ENCODE measurements at places on chromosomes 6 and 20.

GRCh38 chr6:63249875-63250482, 38.7 kb downstream of the FKBP1C start:
- DNase-seq, result no peak

GRCh38 chr6:142485256-142485655, 183.4 kb downstream of the ADGRG6 start:
- DNase-seq, result no peak

DNA sequence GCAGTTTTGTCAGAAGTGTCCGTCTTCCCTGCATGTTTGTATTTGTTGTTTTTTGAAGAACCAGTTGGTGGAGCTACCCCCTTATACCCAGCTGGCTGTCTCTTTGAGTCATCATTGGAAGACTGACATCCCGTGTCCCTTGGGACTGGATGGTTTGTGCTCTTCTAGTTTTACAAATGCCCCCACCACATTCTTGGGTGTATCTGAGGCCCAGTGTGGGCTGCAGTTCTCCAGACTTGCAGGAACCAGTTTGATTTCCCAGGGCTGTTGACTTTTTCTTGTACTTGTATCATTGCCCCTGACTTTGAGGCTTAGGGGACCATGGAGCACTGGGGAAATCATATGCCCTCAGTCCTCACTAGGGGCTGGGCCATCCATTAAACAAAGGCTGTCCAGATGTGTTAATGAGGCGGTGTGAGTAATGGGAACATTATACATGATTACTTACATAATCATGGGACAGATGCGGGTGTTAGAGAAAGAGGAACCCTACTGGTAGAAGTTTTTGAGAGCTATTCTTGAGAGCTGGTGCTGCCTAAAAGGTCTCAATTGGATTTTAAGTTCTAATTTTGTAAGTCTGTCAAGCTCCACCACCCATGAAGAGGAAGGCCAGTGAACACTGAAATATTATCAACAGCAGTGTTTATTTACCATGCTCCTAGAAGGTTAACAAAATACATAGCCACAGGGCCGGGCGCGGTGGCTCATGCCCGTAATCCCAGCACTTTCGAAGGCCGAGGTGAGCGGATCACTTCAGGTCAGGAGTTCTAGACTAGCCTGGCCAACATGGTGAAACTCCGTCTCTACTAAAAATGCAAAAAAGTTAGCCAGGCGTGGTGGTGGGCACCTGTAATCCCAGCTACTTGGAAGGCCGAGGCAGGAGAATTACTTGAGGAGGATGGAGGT, 8.5 kb downstream of the JARID2 start:
- no peak for DNase-seq

DNA sequence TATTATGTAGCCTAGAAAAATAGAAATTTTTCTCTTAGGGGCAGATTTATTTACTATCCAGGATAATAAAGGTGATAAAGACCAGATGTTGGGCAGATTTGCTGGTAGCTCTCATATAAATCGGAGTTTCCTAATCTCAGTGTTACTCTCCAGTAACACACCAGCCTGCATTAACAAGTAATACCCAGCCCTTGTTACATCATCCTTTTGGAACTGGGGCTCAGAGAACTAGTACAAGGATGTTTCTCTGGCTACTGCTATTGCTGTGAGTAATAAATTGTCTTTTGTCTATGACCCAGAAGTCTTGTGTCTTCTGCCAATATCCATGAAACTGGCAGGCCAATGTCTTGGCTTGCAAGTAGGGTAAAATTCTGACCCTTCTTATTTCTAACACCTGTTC, 16.8 kb downstream of the TPD52L1 start:
- DNase-seq, result no peak

- DNase-seq, result no peak
These were observed 6.5 kb downstream of the RIPOR2 start for GRCh38 chr6:24929242-24929641.

DNA sequence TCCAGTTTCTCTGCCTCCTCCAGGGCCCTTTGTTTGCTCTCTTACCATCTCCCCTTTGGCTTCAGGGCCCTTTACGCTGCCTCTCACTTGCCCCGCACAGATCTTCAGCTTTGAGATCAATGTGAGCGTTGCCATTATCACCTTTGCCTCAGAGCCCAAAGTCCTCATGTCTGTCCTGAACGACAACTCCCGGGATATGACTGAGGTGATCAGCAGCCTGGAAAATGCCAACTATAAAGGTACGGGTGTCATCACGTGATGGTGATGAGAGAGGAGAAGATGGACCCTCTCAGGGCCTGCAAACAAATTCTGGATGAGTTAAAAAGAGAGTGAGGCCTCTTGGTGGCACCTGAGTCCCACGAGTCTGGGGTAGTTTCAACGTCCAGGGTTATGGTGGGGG, 8.3 kb downstream of the C2 start:
- no peak for DNase-seq

GRCh38 chr20:24420567-24420966, 48.9 kb upstream of the SYNDIG1 start:
- DNase-seq, result no peak

DNA sequence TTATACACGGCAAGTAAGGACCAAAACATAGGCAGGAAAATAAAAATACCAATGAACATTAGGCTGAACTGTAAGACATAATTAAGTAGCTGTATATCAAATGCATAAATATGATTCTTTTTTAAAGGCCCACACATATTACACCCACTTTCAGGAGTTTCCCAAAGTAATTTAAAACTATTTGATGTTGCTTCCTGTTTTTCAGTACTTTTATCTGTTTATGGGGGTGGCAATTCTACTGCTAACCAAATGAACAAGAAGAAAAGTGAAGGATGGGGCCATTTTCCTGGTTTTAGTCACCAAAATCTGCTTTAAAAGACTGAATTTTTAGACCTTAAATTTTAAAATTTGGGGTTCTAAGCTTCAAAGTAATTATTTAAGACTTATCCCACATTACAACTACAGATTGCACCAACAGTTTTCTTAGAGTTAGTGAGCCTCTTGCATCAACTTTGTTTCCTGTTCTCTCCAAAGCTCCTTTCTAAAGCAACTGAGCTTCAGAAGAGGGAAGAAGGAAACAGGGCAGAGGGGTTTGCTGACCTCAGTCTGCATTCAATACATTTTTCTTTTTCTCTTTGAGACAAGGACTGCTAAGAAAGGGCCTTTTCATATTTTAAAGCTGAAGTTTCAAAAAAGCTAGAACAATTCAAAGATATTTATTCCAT, 191.0 kb downstream of the BACH2 start:
- DNase-seq, result no peak

GRCh38 chr6:168636147-168637004, 195.4 kb downstream of the SMOC2 start:
- DNase-seq, result no peak

- no peak for DNase-seq
These were observed 867.6 kb upstream of the FLRT3 start for GRCh38 chr20:15205028-15205427.

GRCh38 chr6:44411141-44411540, 23.6 kb downstream of the CDC5L start:
- no peak for DNase-seq

DNA sequence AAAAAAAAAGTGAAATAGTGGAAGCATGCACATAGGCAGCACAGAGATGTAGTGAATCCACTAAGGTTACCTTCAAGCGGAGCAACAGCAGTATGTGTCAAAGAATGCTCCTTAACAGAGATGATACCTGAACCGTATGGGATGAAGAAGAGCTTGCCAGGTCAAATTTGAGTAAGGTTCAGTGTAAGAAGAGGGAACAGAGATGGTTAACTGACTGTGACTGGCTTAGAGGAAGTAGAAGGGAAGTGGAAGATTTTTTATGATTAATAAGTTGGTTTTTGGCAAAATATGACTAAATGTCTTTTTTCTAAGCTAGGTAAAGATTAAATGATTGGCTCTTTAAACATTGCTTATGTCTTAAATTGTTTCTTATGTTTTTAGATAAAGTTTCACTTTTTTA, 52.6 kb upstream of the C20orf144 start:
- no peak for DNase-seq

DNA sequence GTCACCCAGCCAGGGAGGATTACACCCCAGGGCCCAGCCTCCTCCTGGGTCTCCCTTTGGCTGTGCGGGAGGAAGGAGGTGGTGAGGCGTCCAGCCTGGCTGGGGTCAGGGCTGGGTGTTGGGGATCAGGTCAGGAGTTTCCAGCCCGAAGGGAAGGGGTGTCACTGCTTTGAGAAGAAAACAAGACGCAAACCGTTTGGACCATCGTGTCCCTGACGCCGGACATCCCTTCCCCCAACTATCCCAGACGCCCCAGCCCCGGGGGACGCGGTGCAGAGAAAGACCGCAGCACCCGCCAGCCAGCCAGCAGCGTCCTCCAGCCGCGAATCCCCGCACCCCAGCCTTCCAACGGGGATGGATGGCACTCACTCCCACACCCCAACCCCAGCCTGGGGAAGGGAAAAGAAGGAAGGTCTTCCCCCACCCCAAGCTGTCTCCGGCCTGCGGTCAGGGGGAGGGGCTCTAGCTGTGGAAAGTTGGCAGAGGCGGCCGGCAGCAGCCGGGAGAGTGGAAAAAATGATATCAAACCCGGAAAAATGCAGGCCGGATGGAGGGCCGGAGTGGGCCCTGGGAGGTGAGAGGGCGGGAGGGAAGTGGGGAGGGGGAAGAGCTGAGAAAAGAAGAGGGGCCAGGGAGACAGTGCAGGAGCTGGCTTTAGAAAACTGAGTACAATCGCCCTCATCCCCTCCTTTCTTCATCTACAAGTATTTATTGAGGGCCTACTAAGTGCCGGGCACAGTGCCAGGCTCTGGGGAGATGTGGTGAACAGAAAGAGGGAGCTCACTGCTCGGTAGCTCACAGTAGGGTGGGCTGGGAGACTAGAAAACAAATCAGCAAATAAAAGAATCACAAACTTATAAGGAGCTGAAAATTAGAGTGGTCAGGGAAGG, 10.6 kb downstream of the REM1 start:
- no peak for DNase-seq

DNA sequence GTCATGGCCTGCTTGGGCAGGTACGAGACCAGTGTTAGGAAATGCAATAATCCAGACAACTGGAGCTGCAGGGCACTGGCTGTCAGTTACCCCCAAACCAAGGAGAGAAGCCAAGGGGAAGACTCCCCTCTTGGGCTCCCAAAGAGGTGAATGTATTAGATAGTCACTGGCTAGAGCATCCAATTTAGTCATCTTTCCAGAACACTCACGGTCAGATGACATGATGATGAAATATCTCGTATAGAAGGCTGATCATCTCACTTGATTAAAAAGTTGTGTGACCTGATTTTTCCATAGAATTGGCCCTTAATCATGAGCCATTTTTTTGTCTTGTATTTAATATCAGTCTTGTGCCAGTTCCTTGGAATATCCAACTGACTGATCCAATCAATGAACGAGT, 40.7 kb downstream of the SLC22A3 start:
- no peak for DNase-seq

- no peak for DNase-seq
These were observed 106.5 kb downstream of the MAFB start for GRCh38 chr20:40582531-40582930.

DNA sequence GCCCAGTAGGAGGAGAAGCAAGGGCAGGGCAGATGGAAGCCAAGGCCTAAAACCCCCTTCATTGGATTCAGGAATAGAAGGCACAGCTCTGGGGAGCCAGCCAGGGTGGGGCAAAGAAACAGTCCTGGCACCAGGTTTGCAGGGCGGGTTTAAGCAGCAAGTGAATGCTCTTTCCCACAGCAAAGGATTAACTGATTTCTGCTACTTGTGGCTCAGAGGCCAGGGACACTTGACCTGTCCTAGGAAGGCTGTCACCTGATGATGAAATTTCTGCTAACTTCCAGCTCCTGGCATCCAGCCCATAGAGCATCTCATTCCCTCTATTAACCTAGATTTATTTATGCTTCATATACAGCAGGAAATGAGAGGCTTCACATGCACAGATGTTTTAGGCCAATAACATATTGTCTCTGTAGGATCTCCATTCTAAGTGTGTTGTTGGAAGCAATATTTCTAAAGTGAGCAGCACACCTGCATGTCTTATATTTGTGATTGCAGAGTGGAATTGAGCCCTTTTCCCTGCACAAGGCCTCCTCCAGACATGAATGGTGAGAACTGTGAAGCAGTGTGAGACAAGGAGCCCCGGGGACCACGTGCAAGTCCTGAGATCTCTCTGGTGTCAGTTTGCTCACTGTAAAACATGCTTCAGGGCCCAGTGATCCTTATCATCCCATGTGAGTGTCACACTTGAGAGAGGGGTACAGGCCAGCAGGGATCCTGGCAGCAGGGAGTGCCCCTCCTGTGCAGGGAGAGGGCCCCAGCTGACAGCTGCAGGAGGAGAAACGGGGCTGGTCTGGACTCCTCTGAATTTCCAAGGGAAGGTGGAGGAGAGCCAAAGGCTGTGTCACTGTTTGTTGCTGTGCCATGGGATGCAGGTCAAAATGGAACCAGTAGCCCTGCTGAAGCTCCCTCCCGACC, 41.1 kb upstream of the CST5 start:
- DNase-seq, result peak; percentile 67

DNA sequence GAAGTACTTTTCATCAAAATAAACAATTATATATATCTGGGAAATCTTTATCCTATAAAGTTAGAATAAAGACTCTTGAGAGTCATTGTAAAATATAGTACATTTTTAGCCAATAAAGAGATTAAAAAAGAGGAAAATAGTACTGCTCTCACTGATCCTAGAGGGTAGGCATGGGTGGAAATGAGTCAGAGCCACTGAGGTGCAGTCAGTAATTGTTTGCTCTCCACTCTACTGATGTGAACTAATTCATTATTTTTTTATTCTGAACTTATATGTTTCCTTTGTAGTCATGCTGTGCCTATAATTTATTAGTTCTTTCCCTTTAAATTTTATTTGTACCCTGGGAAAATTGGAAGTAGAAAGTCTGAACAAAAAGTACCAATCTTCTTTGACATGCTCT, 1359.4 kb upstream of the GJE1 start:
- DNase-seq, result no peak

- DNase-seq, result no peak
These were observed 120.1 kb upstream of the RIMS1 start for GRCh38 chr6:71766146-71766760.

DNA sequence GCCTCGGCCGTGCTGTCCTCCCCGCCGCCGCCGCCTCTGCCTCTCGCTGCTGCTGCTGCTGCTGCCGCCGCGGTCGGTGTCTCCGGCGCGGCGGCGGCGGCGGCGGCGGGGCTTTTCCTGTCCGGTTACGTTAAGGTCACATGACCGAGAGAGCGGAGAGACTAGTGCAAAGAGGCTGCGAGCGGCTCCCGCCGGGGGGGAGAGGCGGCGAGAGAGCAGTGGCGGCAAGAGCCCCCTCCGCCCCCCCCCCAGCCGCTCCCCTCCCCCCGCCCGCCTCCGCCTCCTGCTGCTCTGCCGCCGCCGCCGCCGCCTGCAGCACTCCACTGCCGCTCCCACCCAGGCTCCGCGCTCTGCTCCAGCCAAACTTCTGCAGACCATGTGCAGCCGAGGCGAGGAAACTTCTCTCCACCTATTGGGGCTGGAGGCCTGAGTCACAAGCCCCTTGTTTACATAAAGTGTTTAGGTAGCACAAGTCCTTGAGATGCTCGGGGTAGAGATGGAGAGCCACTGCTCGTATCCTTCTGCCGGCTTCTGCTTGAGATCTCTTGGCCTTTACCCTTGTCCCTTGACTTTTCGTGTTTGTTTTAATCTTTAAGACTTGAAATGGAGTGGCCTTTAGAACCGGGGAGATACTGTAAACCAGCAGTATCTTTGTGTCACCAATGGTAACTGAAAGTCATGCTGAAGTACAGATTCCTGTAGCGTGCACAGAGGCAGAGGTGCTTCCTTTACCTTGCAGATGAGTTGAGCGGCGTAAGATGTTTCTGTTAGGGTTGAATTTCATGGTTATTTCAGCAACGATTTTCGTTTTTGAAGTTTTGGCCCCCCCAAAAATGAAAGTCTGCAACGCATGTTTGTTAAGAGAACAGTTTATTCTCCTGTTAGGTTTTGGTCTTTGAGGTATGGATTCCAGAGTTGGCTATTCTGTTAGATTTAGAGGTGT, at the start of gene ZBTB2:
ZBTB2 (minus strand) TSS at position 89 of the 943 bp plus-strand sequence. CDS start 17,922 bp downstream, outside the sequence.
- DNase-seq, result peak; percentile 70

GRCh38 chr6:109595998-109596397, 95.0 kb downstream of the AK9 start:
- peak; percentile 16 for DNase-seq
